Activated CD4-positive, alpha-beta T cell treated with anti-CD3 and anti-CD28 coated beads, Interleukin-2, amount 50 U/mL, for 16 hours (primary cell): ENCODE measurements at places on chromosomes 3 and 15.

DNA sequence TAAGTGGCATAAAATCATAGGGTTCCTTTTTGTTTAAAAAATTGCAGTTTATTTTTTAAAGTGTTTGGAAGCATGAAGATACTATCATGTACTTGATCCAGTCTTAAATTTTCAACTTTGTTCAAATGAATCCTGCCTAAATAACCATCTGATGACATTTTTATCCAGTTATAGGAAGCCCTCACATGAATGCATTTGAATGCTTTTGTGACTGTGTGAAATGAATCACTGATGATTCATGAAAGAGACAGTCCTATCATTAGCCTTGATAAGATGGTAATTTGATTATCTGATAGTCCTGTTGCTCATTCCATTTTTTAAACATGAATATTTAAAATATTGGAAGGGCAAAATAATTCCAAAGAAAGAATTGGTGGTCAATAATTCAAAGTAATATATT lies 401.9 kb upstream of the ROBO2 start:
- no peak for DNase-seq

DNA sequence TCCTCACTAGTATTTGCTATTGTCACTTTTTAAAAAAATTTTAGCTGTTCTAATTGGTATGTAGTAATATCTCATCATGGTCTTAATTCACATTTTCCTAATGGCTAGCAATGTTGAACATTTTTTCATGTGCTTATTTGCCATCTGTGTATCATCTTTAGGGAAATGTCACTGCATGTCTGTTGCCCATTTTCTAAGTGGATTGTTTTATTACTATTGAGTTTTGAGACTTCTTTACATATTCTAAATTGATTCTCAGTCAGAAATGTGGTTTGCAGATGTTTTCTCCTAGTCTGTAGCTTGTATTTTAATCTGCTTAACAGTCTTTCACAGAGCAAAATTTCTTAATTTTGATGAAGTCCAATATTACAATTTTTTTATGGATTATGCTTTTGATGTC lies 33.6 kb upstream of the SEC22A start:
- no peak for DNase-seq

DNA sequence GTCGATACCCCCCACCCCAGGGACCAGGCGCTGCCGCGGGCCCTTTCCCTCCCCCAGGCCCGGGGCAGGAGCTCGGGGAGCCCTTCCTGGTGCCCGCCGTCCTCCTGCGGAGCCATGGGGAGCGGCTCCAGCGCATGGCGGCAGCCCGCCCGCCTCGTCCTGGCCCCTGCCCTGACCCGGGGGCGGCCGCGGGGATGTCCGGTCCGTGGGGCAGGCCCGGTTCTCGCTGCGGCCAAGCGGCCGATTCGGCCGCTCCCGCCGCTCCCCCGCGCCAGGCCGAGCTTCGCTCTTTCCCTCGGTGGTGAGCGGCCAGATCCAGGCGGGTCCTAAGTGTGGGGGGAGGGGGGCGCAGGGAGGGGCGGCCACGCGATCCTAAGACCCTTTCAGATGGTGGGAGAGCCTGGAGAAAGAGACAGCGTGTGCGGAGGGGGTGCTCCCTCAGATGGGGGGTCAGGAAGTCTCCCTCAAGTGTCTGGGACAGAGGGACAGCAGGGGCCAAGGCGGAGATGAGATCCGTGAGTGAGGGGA lies 1.3 kb downstream of the NEIL1 start:
- DNase-seq = no peak

- peak; percentile 14 for DNase-seq
These were observed 49.4 kb downstream of the MYZAP start for GRCh38 chr15:57640930-57641682.

DNA sequence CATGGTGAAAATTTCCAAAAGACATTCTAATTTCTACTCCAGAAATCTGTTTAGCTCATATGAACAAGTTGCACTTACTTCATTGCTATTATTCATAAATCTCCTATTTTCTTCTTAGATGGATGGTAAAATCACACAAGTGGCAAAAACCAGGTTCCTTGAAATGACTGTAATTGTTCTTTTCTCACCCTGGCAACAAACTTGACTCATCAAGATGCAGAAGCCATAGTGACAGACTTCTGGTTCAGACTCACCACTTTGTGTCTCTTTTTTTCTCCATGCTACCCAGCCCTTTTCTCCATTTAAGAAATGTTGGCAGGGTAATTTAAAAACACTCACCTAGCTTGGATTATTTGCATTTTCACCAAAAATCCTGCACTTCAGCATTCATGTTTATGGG lies 82.1 kb downstream of the LRRC28 start:
- peak; percentile 55 for DNase-seq

GRCh38 chr3:103167850-103168249 lies 733.0 kb downstream of the ZPLD1 start:
- DNase-seq = no peak

DNA sequence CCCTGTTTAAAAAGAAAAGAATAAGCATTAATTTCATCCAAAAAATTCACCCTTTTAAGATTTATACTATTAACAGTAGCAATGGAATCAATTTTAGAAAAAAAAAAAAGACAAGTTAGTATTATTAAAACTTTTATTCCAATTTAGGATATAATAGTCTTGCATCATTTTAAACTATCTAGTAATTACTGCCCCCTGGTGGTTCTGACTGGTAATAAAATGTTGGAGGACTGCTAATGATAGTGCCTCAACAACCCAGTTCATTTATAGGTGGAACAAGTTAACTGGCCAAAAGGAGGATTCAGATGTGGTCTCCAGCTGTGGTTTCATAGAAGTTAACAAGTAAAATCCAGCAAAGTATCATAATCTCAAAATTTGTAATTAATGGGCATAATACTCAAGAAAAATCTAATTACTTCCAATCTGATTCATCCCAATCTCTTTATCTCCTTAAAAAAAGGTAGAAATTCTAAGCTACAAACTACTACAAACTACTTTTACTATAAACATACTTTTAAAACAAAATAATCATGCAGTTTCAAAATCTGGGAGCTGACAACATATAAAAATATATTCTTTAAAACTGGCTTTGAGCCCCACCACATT lies 30.7 kb upstream of the WDR49 start:
- DNase-seq = peak; percentile 73

GRCh38 chr3:46619845-46620778 lies 7.8 kb downstream of the FAM240A start:
- DNase-seq = no peak

DNA sequence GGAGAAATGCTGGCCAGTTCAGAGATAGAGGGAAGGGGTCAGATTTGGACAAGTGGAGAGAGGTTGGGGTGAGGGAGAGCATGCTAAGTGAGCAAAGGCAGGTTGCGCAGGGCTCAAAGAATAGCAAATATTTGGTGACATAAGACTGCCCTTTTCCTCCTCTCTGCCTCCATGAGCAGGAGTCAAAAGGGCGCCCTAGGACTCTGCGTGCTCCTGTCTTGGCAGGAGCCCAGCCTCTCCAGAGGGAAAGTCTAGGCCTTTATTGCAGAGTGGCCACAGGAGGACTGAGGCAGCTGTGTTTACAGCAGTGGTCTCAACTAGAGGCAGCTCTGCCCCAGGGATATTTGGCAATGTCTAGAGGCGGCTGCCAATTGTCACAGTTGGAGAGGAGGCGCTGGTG lies 165.6 kb downstream of the FAM43A start:
- DNase-seq = no peak
